Ascending aorta (tissue), 2 donors: ENCODE measurements at places on chromosomes 2 and 18. TPM values are rescaled to one million over a fixed set of nuclear protein-coding genes. Genes with fewer than 3 reads are reported as not detected.

Gene CCDC178
- total RNA-seq, result not detected

DNA sequence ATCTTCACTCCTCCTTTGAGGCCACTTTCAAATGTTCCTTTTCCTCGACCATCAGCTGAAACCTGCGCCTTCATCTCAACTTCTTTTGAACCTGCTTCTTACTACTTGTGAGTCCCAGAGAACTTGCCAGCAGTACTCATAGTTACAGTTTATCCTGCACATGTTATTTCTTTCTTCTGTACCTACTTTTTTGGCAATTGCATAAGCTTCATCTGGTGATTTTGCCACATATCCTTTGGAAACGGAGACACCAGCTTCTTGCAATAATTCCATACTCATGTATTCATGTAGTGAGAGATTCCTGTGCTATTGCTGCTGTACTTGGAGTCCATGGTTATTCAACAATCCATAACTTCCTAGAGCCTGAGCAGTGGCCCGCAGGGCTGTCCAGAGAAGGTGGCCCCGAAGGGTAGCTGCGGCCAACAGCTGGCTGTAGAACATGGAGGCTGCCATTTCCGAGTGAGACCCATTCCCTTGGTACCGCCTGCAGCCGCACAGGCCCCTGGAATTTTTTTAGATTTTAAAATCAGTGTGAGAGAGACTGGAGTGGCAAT, 39.4 kb downstream of the EFR3B start:
- no peak for DNase-seq

GRCh38 chr2:121283670-121284462, 1.1 kb downstream of the TFCP2L1 start:
- DNase-seq, result no peak

- DNase-seq, result no peak
Measured at GRCh38 chr18:55038162-55038561, 78.9 kb upstream of the CCDC68 start.

Gene IL1A
- not detected for total RNA-seq

DNA sequence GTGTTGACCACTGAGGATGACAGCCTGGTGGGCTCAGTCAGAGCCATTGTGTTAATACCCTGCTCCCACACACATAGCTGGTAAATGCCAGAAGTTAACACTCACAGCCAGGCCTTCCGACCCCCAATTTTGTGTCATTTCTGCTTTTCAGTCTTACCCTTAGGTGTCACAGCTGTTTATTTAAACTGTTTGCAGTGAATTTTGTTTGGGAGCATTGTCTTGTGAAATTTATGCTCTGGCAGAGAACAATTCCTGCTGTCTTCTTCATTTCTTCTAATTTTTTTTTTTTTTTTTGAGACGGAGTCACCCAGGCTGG, 8.2 kb downstream of the LPIN1 start:
- no peak for DNase-seq

DNA sequence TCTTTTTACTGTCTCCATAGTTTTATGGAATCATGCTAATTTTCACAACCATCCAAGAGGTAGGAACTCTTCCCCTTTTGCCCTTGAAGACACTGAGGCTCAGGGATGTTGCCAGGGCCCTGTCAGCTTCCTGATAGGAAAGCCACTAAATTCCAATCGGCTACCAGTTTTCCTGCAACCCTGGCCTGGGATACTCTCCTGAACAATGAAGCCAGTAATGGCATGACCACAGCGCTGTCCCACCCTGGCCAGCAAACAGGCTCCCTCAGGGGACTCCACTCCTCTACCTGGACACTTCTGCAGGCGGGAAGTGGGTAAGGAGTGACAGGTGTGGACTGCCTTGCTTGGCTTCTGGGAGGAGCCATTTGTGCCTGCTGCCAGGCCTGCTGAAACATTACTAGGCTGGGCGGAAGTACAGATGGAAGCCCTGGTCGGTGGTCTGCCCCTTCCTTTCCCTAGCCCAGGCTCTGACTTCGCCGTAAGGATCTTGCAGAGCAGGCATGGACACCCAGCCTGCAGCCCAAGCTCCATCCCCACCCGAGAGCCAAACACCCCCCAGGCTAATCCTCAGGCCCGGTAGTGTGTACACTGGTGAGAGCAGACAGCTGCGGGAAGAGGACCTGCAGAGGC, 78.8 kb upstream of the SMAD2 start:
- peak; percentile 58 for DNase-seq

DNA sequence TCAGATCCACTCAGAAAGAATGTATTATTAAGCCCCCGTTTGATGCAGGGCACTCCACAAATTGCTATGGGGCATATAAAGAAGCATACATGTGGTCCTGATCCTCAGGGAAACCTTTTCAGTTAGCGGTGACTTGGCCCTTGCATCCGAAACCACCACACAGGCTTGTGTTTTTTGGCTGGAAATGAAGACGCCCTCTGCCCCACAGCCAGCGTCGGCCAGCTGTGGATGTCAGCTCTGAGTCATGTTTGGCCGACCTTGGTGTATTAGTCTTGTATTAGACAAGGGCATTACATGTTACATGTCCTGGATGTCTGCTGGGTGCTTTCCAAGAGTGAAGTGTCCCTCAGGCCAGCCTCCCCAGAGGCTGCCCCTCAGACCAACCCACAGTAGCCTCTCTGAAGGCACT, 107.6 kb upstream of the MAP3K20 start:
- peak; percentile 77 for DNase-seq

GRCh38 chr18:48573632-48574283, 34.9 kb downstream of the CTIF start:
- DNase-seq, result no peak

DNA sequence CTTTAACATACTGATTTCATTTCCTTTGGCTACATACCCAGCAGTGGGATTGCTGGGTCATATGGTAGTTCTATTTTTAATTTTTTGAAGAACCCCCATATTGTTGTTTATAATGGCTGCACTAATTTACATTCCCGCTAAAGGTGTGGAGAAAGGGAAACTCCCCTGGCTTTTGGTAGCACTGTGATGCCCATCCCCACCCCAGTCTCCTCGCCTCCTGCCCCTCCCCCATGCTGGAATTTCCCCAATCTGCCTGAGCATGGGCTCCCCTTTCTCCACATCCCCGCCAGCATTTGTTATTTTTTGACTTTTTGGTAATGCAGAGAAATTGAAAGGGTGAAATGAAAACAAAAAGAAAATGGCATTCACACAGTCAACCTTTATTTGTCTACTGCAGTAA, 30.0 kb upstream of the SULT1C4 start:
- DNase-seq, result no peak

GRCh38 chr2:23626701-23627230, 241.8 kb downstream of the KLHL29 start:
- no peak for DNase-seq

DNA sequence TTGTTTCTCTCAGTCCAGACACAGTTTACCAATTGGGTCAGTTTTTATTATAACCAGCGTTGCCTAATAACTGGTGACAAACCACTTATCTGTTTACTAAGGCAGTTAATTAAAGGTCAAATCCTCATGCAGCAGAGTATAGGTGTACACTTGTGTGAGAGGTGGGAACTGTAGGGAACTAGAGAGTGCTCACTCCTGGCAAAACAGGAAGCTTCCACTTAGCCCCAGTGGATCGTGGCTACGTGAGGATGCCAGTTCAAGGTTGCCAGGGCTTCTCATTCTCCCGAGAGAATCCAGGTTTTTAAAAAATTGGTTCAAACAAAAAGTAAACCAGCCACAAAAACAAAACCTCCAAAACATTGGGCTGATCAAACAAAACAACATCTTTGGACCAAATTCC, 8.1 kb downstream of the CYBRD1 start:
- DNase-seq, result no peak

DNA sequence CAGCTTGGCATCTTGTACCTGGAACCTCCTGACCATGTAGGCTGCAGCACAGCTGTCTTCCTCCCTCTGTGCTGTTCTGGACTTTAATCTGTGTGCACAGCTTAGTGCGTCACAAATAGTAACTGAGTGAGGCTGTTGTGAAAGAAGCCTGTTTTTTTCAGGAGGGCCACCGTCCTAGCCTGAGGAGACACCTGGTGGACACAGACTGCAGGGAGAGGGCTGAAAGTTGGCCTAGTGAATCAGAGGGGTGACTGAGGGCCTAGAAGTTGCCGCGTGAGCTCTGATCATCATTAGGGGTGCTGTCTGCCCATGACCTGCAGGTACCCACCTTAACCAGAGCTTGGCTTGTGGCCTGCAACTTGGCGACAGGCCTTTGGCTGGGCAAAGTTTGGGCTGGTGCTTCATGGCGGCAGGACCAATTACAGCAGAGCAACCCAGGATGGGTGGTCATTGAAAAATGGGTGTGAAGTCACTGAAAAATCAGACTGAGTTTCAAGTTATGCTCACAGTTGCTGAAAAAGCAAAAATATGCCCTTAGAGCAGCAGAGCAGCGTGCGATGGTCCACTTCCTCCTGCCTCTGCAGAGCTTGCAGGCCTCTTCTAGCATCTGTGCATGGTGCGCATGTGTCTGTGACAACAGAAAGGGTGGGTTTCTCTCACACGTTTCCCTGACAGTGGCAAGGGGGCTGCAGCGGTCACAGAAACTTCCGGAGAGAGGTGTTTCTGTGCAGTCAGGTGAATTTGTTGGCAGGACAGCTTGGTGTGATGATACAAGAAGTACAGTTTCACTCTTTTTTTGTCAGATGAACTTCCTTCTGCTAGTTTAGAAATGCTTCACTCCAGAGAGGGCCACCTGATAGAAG, 9.6 kb downstream of the GDF7 start:
- DNase-seq, result no peak

Gene CBLN2
- 8.2 TPM for total RNA-seq

DNA sequence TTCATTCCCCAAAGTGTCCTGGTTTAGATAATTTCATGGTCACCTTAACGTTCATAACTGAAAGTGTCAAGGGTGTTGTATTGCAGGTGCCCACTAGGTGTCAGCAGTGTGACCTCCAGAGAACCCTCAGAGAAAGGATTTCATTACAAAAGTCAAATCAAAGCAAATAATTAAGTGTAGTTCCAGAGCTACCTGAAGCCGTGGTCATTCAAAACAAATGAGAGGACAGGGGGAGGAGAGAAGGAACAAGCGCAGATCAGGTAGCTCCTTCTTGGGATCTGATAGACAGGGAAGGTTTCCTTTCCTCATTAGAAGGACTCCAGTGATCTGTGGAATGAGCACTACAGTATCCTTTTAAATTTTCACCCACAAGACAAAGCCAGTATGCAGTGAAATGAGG, at the start of gene SLC9A4:
TSS of gene SLC9A4 (plus strand) at position 207 of the 400 bp plus-strand sequence. CDS start 534 bp downstream, outside the sequence.
- no peak for DNase-seq

GRCh38 chr2:164565359-164565758, 55.9 kb downstream of the GRB14 start:
- DNase-seq, result no peak

GRCh38 chr2:217069263-217070042, 209.6 kb upstream of the TNP1 start:
- DNase-seq, result no peak

Gene IL36RN
- total RNA-seq, result not detected

Gene COLEC12
- total RNA-seq, result 9.5 TPM

- DNase-seq, result no peak
Measured at GRCh38 chr2:190069936-190070696, 7.6 kb upstream of the MSTN start.

Gene MEP1B
- not detected for total RNA-seq

Gene DPYSL5
- not detected for total RNA-seq

DNA sequence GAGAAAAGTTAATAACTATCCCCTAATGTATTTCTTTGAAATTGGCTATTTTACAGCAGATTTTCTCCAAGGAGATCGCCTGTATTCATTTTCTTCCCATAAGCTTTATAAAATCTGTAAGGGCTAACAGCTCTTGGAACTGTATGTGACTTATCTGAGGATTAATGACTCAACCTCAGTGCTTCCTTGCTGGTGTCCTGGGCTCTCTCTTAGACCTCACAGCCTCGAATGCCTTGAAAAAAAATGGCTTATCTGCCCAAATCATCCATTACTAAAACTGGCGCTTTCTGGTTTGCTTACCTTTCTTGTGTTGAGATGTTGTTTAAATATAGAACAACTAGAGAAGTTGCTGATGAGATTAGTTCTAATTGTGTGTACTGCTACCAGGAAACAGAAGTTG, 713.6 kb downstream of the SLC4A3 start:
- no peak for DNase-seq

DNA sequence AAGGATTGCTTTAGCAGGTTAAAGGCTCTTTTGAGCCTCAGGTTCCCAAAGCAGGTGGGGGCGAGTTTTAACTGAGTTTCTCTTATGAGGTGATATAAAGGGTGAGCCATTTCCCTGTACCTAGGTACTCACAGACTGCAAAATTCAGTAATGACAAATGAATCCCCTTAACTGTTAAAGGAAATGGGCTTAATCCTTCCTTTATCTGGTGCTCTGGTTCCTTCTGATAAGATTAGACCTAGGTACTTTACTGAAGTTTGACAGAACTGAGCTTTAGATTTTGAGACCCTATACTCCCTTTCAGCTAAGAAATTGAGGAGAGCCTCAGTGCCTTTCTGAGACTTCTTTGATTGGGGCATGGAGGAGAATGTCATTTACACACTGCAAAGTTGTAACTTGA, 42.6 kb downstream of the STK17B start:
- DNase-seq, result no peak

DNA sequence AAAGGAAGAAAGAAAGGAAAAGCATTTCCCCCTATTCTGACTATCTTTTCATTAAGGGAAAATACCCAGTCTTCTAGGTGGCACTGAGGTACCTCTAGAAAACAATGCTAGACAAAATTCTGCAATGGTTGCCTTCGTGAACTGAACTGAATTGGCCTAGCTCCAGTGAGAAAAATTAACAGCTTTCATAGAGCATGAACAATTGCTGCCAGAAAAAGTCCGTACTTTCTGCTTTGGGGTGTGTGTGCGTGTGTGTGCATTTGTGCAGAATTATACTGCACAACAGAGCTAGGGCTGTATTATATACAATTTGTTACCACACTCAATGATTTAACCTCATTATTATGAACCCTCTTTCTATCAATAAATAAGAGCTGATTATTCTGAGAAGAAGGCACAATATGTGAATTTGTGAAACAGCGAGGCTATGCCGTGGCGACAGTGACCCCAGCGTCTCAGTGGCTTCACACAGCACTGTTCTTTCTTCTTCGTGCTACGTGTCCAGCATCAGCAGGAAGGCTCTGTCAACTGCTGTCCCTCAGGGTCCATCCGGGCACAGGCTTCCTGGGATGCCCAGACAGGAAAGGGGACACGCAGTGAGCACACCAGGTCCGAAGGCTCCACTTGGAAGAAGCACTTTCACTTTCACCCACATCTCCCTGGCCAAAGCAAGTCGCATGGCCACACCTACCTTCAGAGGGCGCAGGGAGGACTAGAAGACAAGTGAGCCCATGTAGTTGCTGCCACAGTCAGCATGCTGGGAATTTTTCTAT, 47.5 kb downstream of the PTGR3 start:
- no peak for DNase-seq

- no peak for DNase-seq
Measured at GRCh38 chr18:78979056-78979729, 425 bp upstream of the SALL3 start.
